H7 (cell line): ENCODE measurements at places on chromosomes 6 and 20.

DNA sequence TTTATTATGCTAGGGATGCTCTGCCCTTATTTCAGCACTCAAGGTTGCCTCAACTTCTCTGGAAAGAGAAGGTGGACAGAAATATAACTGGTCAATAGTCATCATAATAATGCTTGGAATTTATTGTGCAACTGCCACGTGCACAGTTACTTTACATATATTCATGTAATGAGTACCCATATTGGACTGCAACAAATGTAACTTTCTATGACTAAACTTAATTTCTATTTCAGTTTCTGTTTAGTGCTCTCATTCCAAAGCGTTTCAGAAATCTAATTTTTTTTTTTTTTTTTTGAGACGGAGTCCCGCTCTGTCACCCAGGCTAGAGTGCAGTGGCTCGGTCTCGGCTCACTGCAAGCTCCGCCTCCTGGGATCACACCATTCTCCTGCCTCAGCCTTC, 28.3 kb upstream of the CD83 start:
- DNase-seq, result no peak

- no peak for DNase-seq
These were observed 44.1 kb upstream of the CTAGE9 start for GRCh38 chr6:131754715-131755567.

GRCh38 chr6:47007657-47008396, 34.3 kb downstream of the ADGRF1 start:
- DNase-seq, result no peak

DNA sequence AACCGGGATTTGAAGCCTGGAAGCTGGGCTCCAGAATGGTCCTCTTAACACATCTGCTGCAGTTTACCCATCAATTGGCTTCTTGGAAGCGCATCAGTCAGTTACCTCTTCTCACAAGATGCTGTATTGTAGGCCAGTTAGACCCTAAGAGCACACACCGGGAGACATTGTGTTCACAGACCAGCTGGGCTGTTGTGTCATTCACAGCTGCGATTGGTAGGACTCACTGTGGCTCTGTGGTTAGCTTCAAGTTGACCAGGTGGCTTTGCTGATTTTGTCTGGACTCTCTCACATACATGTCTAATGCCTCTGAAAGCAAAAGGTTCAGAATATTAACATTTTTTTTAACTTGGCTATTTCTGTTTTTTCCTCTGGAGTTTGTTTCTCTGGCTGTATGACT, 64.8 kb downstream of the SNX9 start:
- DNase-seq, result no peak

DNA sequence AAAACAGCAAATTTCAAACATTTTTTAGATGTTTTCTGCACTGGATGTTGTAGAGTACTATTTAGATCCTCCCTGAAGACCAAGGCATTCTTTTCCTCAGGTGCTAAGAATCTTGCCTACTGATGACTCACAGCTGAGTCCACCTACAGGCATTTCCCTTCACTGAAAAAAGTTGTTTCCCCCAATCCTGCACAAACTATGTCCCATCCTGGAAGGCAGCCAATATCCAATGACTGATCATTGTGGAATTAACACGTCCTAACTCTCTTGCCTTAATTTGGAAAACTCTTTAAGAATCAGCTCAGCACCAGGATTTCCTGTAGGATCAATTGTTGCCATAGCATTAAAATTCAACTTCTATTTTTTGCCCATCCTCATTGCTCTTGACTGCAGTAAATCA, 268.4 kb upstream of the IRAK1BP1 start:
- no peak for DNase-seq

- no peak for DNase-seq
These were observed 132.8 kb downstream of the FNDC1 start for GRCh38 chr6:159301810-159302593.

DNA sequence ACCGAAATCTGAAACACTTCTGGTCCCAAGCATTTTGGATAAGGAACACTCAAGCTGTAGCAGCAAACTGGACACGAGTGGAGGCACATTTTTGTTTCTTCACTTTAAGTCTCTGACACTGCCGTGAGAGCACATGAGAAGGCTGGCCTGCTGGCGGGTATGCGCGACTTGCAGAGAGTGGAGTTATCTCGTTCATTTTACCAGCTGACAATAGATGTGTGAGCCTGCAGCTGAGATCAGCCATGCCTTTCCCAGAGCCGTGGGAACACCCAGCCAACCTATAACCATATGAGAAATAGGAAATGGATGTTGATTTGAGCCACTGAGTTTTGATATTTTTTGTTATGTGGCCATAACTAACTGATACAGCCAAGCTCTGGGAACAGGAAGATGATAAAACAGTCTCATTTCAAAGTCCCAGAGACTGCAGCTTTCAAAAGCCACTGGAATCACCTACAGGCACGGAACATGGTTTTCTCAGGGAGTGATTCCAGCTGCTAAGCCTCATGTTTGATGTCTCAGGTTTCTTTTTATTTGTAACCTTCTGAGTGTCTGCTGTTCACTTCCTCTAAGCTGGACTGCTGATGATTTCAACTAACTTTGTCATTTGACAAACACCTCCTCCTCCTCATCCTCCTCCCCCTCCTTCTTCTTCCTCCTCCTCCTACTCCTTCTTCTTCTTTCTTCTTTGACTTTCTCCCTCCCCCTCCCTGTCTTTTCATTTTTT, 28.6 kb upstream of the LAMP5 start:
- no peak for DNase-seq

DNA sequence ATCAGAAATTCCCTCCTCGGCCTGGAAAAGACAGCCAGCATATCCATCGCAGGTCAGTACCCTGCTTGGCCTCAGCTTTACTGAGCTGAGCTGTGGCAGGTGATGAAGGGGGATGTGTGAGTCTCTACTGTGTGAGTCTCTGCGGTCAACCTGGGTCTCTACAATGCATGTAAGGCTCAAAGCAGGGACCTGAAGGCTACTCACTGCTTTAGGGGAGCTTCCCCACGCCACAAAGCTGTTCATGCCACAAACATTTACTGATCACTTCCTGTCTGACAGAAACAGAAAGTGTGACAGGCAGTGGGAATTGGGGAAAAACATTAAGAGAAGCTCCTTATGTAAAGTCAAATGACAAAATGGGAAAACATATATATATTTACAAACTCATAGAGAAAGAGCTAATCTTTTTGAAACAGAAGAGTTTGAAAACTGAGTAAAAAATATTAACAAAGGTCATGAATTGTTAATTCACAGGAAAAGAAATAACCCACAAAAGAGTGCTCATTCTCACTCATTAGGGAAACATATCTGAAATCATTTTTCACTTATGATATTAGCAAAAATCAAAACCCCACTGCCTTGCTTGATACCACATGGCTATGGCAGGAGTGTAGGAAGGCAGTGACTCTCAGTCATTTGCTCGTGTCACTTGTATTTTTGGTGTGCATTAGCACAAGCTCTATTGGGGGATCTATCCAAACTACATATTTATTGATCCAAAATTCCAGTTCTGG, 5.8 kb downstream of the BTN3A3 start:
- DNase-seq, result no peak

- no peak for DNase-seq
These were observed 90.5 kb upstream of the ATXN1 start for GRCh38 chr6:16851758-16852157.

DNA sequence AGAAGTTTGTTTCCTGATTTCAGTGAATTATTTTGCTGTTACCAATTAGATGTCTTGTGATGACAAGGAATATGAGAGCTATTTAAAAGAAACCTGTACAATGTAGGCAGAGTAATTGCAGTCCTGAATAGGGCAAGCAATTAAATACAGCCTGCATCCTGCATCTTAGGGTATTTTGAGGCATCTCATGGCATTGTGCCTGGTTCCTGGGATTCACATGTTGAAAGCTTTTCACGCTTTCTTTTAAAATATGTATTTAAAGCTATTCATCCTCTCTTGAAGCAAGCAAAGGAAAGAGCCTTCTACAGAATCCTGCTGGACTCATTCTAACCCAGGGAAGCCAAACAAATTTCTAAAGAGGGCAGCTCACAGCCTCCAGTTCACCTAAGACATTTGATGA, 4.7 kb upstream of the RRAGD start:
- no peak for DNase-seq
